ENCODE measurements at places on chromosomes 5 and 9.

DNA sequence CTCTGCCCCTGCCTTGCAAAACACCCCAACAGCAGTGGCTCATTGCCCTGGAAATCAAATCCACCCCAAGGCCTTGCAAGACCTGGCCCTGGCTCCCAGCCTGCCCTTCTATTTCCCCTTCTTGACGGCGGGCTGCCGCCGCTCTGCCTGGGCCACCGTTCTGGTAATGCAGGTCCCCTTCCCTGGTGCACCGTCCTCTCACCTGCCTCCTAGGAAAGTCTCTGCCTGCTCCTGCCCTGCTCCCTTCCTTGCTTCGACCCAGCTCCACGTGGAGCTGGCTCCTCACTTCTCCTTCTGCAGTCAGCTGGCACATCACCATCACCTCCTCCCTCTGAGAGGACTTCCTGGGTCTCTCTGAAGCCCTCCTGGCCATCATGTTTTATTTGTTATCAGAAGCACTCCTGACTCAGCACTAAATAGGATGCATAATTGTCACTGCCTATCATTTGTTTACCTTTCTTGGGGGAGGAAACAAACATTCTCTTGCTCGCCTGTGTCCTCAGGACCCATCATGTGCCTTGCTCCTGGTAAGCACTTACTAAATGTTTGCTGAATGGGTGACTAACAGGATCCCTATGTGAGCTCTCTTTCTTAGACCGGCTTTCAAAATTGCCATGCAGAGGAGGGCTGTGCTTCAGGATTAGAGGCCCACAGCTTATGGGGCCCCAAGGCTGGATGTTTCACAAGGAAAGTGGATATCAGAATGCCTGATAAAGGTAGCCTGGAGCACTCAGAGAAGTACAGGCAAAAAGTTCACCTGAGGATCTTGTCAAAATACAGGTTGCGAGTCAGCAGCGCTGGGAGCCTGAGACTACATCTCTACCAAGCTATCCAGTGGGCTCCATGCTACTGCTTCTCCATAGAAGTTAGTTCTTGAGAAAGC, 19.6 kb upstream of the C5orf47 start:
- peak; percentile 83 for DNase-seq

GRCh38 chr5:171627936-171628632, 157.5 kb upstream of the SMIM23 start:
- no peak for DNase-seq

GRCh38 chr9:512555-513272, 298.0 kb downstream of the DOCK8 start:
- no peak for DNase-seq

DNA sequence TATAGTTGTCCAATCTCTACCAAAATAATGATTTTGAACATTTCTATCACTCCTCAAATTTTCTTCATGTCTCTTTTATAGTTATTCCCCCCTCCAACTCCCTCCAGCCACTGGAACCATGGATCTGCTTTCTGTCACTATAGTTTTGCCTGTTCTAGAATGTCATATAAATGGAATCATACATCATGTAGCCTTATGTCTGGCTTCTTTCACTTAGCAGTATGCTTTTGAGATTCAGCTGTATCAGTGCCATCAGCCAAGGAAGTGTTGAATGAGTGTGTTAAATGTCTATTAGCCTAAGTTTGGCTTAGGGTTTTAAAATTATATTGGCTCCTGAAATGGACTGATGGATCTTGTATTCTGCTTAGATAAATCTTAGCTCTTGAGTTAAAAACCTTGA, 36.0 kb downstream of the UBE2D2 start:
- DNase-seq = no peak

- DNase-seq = no peak
These were observed 98.9 kb downstream of the ACTL7B start for GRCh38 chr9:108756746-108757490.

- DNase-seq = no peak
These were observed 1.0 kb downstream of the GABRB2 start for GRCh38 chr5:161545344-161546094.

DNA sequence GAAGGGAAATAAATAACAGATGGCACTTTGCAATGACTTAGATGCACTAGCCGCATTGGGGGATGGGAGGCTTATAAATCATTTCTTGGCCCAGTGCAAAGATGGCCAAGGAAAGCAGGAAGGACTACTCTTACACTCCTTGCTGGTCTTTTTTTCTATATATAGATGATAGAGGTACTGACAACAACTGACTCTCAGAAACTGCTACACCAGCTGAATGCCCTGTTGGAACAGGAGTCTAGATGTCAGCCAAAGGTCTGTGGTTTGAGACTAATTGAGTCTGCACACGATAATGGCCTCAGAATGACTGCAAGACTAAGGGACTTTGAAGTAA, 1.7 kb downstream of the CCNG1 start:
- no peak for DNase-seq

- no peak for DNase-seq
These were observed 179.1 kb downstream of the SLIT3 start for GRCh38 chr5:169121630-169122420.

DNA sequence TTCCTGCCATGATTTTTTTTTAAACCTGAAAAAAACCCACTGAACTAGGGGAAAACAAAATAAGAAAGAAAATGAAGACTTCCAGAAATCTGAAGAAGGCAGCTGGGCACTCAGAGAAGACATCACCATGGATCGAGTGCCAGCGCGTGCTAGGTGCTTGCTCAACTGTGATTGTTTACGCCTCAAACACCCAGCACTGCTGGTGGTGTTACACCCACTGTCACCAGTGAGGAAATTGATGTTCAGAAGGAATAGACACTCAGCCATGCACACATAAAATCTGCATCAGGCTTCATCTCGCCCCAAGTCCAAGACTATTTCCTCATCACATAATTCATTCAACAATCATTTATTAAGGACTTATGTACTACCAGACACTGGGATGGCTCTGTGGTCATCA, 82.1 kb downstream of the HRH2 start:
- no peak for DNase-seq

GRCh38 chr9:94785215-94786169, 59.0 kb downstream of the AOPEP start:
- DNase-seq = no peak

DNA sequence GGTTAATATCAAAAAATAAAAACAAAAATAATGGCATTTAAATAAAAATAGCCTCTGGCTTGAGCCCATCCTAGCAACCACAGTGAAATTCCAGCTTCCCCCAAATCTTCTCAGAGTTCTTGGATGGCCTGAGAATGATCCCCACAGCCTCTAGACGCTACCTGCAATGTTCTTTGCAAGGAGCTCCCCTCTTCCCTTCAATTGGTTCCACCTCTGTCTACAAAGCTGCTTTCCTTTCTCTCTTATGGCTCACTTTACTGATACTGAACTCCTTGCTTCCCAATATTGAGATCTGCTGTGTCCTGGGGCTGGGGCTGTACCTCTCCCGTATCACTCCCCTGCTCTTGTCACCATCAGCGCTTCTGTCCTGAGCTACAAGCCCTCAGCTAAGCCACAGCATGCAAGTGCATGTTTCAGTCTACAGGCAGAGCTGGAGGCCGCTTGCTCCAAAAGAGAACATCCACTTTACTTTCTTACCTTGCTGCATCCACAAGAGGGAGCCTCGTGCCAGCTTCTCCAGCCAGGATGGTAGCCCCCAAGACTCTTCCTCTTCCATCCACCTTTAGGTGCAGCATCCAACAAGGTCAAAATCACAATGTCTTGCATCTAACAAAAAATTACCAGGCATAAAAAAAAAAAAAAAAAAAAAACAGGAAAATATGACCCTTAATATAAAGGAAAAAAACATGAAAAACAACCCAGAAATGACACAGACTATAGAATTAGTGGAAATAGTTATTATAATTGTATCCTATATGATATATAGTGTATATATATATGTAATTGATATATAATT, 57.4 kb upstream of the PRSS3 start:
- peak; percentile 53 for DNase-seq

- DNase-seq = no peak
These were observed 367.2 kb downstream of the OSTF1 start for GRCh38 chr9:75455444-75455921.

DNA sequence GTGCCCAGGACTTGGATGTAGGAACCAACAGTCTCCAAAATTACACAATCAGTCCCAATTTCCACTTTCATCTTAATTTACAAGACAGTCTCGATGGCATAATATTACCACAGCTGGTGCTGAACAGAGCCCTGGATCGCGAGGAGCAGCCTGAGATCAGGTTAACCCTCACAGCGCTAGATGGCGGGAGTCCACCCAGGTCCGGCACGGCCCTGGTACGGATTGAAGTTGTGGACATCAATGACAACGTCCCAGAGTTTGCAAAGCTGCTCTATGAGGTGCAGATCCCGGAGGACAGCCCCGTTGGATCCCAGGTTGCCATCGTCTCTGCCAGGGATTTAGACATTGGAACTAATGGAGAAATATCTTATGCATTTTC, 837 bp downstream of the PCDHB2 start:
- DNase-seq = no peak

DNA sequence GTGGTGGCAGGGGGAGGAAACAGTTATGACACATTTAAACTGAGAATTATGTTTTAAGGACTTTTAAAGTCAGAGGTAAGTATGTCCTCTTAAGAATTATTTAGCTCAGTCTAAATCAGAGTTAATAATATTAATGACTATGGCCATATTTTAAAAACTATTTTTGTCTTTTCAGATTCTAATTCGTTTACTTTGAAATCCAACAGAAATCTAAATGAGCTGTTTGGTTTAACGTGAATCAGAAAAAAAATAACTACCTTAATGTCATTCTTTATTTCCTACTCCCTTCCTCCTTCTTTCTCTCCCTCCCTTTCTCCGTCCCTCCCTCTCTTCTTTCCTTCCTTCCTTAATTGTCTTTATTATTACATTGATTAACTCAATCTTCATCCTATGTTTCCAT, 14.7 kb downstream of the C1QTNF3 start:
- no peak for DNase-seq

DNA sequence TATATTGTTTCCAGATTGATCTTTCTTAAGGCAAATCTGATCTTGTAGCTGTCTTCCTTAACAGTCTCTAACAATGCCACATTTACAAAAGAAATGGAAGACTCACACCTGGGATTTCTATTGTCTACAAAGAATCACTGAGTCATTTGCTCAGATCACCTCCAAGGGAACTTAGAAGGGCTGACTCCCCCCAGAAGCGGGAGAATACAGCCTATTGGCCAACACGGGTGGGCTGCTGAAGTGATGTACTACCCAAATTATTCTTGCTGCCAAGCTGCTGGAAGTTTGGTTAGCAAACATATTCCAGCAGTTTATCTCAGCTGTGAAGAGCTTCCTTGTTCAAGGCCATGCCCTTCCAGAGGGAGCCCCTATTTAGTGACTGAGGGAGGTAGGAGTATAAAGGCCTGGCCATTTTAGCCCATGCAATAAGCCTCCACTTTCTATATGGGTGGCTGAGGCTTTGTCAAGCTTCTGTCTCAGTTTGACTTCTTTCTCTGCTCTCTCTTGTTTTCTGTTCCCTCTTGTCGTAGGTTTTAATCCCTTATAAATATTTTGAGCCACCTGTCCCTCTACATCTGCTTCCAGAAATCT, 379.4 kb downstream of the PRR16 start:
- no peak for DNase-seq

Measured in AG08396 (cell line).